ENCODE measurements at places on chromosomes 7 and 10.

DNA sequence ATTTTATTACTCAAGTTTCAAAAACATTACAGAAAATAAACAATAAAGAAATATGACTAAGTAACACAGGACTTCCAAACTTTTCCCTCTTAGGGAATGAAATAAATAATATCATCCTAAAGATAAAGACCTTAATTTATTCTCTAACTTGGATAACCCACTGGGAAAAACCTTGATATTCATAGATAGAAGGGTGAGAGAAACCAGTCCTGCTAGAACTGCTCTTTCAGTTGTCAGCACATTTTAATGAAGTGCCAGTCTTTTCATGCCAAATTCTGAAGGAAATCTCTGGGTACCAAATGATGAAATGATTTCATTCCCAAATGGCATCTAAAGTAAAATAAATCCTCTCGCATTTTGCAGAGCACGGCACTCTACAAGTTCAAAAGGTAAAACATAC, 114.5 kb upstream of the SMIM30 start:
- no peak for DNase-seq

- no peak for DNase-seq
Measured at GRCh38 chr10:78348411-78349164, 314.9 kb downstream of the RPS24 start.

- DNase-seq = no peak
Measured at GRCh38 chr10:23096802-23097549, 1.6 kb downstream of the MSRB2 start.

GRCh38 chr7:41955893-41956675, 253.2 kb upstream of the INHBA start:
- DNase-seq = no peak

GRCh38 chr10:110437761-110438341, 59.9 kb upstream of the DUSP5 start:
- no peak for DNase-seq

DNA sequence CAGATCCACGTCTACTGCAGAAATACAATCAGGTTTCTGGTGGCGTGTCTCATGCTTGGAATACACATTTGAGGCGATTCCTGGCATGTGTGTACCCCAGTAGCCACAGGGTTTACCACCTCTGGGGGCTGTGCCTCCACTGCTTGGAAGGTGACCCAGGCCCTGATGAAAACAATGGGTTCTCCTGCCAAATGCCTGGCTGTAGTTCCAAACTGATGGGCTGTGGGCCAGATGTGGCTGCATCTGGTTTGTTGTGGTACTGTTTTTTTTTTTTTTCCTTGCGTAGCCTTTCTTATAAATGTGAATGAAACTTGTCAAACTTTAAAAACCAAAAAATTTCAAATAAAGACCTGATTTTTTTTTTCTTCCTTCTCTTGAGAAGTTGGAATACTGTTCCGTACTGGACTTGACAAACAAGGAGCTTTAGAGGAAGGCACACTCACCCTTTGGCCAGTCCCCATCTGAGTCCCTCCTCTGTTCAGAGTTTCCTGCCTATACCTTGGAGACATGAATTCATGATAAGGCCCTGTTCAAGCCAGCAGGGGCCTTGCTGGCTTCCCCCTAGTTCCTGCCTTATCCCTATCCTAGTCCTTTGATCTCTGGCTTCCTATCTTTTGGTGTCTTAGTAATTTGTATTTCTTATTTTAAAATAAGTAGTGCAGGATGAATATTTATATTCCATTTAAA, 217.1 kb downstream of the PHTF2 start:
- DNase-seq = no peak

- DNase-seq = no peak
Measured at GRCh38 chr7:99380032-99380822, 5.7 kb downstream of the ARPC1B start.

DNA sequence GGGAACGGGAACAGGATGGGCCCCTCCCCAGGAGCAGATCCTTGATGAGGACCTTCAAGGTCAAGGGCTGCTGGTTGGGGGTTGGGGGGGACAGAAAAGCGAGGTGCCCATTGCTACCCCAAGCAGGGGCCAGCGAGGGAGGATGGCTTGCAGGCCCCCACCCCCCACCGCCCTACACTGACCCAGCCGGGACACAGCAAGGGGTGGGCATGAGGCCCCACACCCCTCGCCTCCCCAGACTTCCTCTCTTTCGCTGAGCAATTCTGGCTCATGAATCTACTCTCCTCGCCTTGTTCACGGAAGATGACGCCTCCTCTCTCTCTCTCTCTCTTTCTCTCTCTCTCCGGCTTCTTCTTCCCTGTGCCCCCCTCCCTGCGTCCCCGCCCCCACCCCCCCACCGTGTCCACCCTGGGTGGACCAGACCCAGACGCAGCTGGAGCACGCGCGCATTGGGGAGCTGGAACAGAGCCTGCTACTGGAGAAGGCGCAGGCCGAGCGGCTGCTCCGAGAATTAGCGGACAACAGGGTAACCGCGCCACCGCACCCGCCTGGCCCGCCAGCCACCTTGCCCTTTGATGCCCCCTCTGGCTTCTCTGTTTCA, 81.1 kb upstream of the GTF2IRD1 start:
- no peak for DNase-seq

DNA sequence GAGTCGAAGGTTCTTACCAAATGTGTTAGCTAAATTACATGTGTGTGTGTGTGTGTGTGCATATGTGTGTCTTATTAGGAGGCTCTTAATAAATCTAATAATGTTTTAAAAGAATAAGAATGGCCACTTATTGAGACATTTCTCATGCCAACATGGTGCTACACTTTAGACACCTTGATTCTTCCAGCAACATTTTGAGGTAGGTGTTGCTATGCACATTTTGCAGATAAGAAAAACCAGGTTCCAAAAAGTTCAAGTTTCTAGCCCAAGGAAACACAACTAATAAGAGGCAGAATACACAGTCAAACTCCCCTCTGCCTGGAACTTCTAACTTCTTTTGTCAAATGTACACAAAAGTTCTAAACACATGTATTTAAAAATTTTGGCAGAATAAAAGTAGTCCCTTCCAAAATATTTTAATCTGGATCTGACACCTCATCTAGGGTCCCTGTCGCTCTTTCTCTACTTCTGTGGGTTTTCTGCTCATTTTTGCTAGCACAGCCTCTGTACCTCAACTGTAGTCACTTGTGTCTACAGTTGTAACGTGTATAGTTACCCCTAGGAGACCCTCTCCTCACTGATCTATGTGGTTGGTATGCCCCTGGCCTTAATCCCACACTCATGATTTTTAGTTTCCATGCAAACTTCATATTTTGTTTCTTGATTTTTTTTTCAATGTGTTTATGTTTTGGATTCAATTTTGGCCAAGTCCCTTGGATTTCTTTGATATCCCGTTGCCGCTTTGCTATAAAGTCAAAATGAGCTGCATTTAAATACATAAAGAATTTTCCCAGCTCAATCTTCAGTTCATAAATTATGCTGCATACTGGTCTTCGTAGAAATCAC, 4.3 kb downstream of the ANKRD1 start:
- no peak for DNase-seq

GRCh38 chr7:159109653-159110035, 35.0 kb downstream of the VIPR2 start:
- DNase-seq = no peak

Measured in NCI-H1092 (cell line).